ENCODE measurements at places on chromosomes 5 and 9. TPM values are rescaled to one million over a fixed set of nuclear protein-coding genes. Genes with fewer than 3 reads are reported as not detected.

DNA sequence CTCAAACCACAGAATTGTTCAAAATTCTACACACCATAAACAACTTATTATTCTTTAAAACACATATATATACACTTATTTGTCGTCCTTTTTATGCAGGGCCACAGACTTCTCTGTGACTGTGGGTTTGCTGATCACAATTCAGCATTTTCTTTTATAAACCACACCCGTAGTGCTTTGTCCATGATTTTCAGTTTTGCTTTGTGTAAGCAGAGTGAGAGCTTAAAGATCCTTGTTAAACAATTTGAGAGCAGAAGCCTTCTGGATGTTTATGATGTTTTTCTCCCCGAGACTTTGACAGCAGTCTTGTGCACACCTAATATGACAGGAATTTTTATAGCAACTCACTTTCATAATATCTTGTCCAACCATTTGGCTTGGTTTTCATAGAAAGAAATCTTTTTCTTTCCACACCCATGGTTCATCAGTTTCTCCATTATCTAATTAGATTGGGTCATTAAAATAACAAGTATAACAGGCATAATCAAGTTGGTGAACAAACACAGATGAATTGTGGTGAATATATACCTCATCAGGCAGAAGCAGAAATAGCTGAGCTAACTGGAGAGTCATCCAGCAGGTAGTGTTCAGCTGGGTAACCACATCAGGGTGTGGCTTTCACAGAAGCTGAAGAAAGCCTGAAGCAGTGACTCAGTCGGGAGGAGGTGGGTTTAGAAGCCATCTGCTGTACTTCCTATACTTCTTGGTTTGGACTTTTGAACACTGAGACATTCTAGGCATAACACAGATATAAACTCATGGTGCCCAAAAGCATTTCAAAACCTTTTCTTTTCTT, 232.8 kb downstream of the DOCK8 start:
- no peaks in the 10 kb centered on the region for H3K27me3 ChIP-seq
- no peak overlapping the region for H3K27ac ChIP-seq
- no peak overlapping the region for H3K4me3 ChIP-seq
- no peaks in the 10 kb centered on the region for H3K4me1 ChIP-seq

- no peaks in the 10 kb centered on the region for H3K4me1 ChIP-seq
- H3K27me3 ChIP-seq, result no peaks in the 10 kb centered on the region
- DNase-seq, result no peak
- H3K36me3 ChIP-seq, result no peaks in the 10 kb centered on the region
- no peak overlapping the region for H3K4me3 ChIP-seq
- H3K27ac ChIP-seq, result no peak overlapping the region
Measured at GRCh38 chr9:105419816-105420597, 27.8 kb upstream of the FSD1L start.

GRCh38 chr5:150510460-150511263, 2.7 kb downstream of the NDST1 start:
- H3K4me3 ChIP-seq, result no peak overlapping the region
- H3K4me1 ChIP-seq, result peaks cover 38% of the 10 kb centered on the region
- no peak for DNase-seq
- H3K27ac ChIP-seq, result no peak overlapping the region
- H3K27me3 ChIP-seq, result no peaks in the 10 kb centered on the region
- H3K36me3 ChIP-seq, result no peaks in the 10 kb centered on the region

DNA sequence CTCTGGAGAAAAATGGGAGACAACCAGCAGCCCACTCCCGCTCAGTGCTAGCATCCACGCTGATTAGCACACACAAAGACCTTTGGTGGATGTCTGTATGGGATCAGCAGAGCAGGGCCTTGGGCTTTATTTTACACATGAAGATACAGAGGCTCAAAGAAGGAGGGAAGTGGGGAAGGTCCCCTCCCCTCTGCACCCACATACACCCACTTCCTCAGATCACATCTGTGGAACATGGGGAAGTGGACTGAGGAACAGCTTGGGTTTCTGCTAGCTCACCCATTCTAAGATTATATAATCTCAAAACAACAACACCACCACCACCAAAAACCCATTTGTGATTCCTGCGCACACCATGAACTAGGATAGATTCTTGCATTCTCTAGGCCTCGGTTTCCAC, 14.0 kb downstream of the GGTA1 start:
- no peak overlapping the region for H3K4me3 ChIP-seq
- no peaks in the 10 kb centered on the region for H3K27me3 ChIP-seq
- no peaks in the 10 kb centered on the region for H3K4me1 ChIP-seq
- H3K36me3 ChIP-seq, result no peaks in the 10 kb centered on the region
- H3K27ac ChIP-seq, result no peak overlapping the region
- DNase-seq, result no peak

- H3K4me1 ChIP-seq, result peaks cover 15% of the 10 kb centered on the region
- no peak for DNase-seq
- no peaks in the 10 kb centered on the region for H3K27me3 ChIP-seq
- no peak overlapping the region for H3K4me3 ChIP-seq
- H3K27ac ChIP-seq, result no peak overlapping the region
Measured at GRCh38 chr9:91162311-91162710, 199.4 kb downstream of the AUH start.

GRCh38 chr9:38372762-38373619, 19.5 kb upstream of the ALDH1B1 start:
- peaks cover 18% of the 10 kb centered on the region for H3K27me3 ChIP-seq
- H3K4me1 ChIP-seq, result no peaks in the 10 kb centered on the region
- no peak overlapping the region for H3K4me3 ChIP-seq
- no peak overlapping the region for H3K27ac ChIP-seq
- DNase-seq, result no peak
- H3K36me3 ChIP-seq, result no peaks in the 10 kb centered on the region

Gene CD72
- not detected for total RNA-seq

Gene SPINK6
- not detected for total RNA-seq

GRCh38 chr5:179153341-179153901, 93.2 kb downstream of the ZNF354C start:
- DNase-seq, result no peak
- no peaks in the 10 kb centered on the region for H3K36me3 ChIP-seq
- H3K4me1 ChIP-seq, result no peaks in the 10 kb centered on the region
- no peaks in the 10 kb centered on the region for H3K27me3 ChIP-seq

Gene CENPK
- total RNA-seq, result 50.7 TPM

GRCh38 chr5:45793638-45794532, 97.7 kb upstream of the HCN1 start:
- no peaks in the 10 kb centered on the region for H3K27me3 ChIP-seq
- DNase-seq, result no peak
- no peaks in the 10 kb centered on the region for H3K4me1 ChIP-seq
- H3K36me3 ChIP-seq, result no peaks in the 10 kb centered on the region
- no peak overlapping the region for H3K27ac ChIP-seq
- H3K4me3 ChIP-seq, result no peak overlapping the region

Gene TMEM141
- 43.2 TPM for total RNA-seq

GRCh38 chr9:18274693-18275092, 199.3 kb upstream of the ADAMTSL1 start:
- no peak overlapping the region for H3K4me3 ChIP-seq
- no peaks in the 10 kb centered on the region for H3K36me3 ChIP-seq
- peak; percentile 89 for DNase-seq

GRCh38 chr5:2182020-2182419, 299.3 kb upstream of the IRX4 start:
- DNase-seq, result no peak
- H3K4me1 ChIP-seq, result no peaks in the 10 kb centered on the region
- no peak overlapping the region for H3K27ac ChIP-seq
- no peak overlapping the region for H3K4me3 ChIP-seq

GRCh38 chr5:36897616-36898015, 21.0 kb downstream of the NIPBL start:
- H3K4me3 ChIP-seq, result no peak overlapping the region
- H3K27ac ChIP-seq, result no peak overlapping the region
- peaks cover 5% of the 10 kb centered on the region for H3K4me1 ChIP-seq
- H3K27me3 ChIP-seq, result no peaks in the 10 kb centered on the region
- peak; percentile 52 for DNase-seq
- no peaks in the 10 kb centered on the region for H3K36me3 ChIP-seq

Gene DNM1
- 2.9 TPM for total RNA-seq

Gene DRD1
- total RNA-seq, result not detected

Gene TMC1
- 1.5 TPM for total RNA-seq

- H3K4me3 ChIP-seq, result no peak overlapping the region
- no peak overlapping the region for H3K27ac ChIP-seq
- no peaks in the 10 kb centered on the region for H3K27me3 ChIP-seq
- H3K4me1 ChIP-seq, result no peaks in the 10 kb centered on the region
- H3K36me3 ChIP-seq, result peaks cover 12% of the 10 kb centered on the region
Measured at GRCh38 chr9:100307080-100307479, 45.7 kb downstream of the TEX10 start.

DNA sequence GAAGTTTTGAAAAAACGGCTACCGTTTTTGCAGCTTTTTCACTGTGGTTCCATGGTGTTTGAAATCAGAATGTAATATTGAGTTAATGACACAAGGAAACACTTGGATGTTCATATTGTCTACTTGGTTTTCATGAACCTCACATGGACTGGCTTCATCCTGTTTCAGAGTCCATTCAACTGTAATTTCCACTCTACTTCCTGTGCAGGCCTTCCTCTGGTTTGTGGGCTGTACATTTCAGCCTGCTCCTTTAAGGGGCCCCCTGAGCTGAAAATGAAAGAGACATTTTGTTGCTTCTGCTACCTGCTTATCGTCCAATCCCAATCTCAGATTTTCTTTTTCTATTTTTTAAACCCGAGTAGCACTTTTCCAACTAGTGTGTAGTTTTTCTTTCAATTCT, 41.8 kb upstream of the CDKN2B start:
- H3K4me3 ChIP-seq, result no peak overlapping the region
- no peaks in the 10 kb centered on the region for H3K36me3 ChIP-seq
- no peaks in the 10 kb centered on the region for H3K27me3 ChIP-seq

DNA sequence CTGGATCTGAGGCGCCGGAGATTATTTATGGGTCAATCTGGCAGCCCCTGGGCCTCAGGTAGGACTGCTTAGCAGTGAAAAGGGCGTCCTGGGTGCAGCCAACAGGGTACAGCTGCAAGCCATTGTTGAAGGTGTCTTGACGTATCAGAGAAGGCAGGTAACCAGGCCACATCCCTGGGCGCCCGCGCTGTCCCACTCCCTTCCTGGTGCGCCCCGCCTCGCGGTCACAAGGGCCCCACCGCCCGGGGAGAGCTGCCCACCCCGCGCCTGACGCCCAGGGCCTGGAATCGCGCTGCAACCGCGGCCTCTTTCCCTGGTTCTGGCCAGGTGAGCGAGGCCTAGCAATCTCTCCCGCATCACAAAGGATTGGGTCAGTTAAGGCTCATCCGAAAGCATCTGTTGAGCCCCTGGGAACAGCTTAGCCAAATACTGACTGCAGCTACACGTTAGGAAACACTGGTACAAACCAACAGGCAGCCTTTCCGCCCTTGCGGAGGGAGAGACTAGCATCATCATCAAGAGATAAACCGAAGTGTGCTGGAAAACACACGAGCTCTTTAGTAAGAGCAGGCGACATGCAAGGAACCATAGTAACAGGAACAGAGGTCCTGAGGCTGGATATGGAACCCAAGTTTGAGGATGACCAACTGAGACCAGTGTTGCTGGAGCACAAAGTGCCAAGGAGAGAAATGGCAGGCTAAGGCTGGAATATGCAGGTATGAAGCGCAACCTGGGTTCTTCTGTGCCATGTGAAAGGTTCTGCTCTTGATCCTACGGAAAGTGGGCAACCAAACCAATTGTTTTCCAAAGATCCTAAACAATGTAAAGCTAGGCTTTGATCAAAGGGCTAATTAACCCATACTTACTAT, 3.6 kb downstream of the RPS23 start:
- no peak overlapping the region for H3K4me3 ChIP-seq
- H3K36me3 ChIP-seq, result peaks cover 23% of the 10 kb centered on the region
- no peak overlapping the region for H3K27ac ChIP-seq
- DNase-seq, result no peak
- H3K4me1 ChIP-seq, result peaks cover 17% of the 10 kb centered on the region

DNA sequence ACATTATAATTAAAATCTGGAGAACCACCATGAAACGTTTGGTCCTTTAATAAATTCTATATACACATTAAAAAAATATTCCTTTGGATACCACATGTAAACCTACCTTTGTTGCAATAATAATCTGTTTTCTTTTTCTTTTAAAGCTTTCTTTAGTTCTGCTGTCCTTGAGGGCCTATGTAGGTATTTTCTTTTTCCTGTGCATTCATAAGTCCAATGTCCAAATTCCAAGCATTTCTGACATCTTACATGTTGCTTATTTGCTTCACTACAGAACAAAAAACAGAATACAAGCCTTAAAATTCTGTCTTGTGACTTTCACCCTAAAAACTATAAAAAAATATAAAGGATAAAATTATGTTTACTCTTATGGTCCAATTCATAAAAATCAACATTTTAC, 19.7 kb downstream of the ZCCHC10 start:
- no peak overlapping the region for H3K4me3 ChIP-seq
- H3K27ac ChIP-seq, result no peak overlapping the region
- peaks cover 4% of the 10 kb centered on the region for H3K36me3 ChIP-seq
- no peaks in the 10 kb centered on the region for H3K27me3 ChIP-seq
- no peak for DNase-seq
- no peaks in the 10 kb centered on the region for H3K4me1 ChIP-seq

- no peaks in the 10 kb centered on the region for H3K4me1 ChIP-seq
- H3K36me3 ChIP-seq, result no peaks in the 10 kb centered on the region
- H3K27ac ChIP-seq, result no peak overlapping the region
- H3K4me3 ChIP-seq, result no peak overlapping the region
- DNase-seq, result no peak
Measured at GRCh38 chr5:55377810-55378209, 70.0 kb downstream of the MTREX start.

Gene PRDM9
- not detected for total RNA-seq

GRCh38 chr9:78663369-78663768, 366.4 kb downstream of the PSAT1 start:
- no peak for DNase-seq
- H3K27ac ChIP-seq, result no peak overlapping the region
- H3K27me3 ChIP-seq, result no peaks in the 10 kb centered on the region
- no peaks in the 10 kb centered on the region for H3K36me3 ChIP-seq

DNA sequence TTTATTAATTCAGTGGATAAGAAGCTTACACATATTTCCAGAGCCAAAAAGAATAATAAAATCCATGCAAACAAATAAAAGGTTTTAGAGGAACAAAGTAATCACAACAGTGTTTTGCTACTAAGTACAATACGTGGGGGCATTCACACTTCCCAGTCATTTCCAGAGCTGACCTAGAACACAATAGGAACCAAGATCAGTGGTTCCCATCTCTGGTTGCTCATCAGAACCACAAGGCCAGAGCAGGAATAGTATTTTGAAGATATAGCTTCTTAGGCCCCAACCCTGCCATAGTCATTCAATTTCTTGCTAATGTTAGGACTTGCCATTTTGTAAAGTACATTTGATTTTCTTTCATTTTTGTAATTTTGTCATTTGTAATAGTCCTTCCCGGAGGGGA, 215.4 kb downstream of the NR3C1 start:
- H3K4me1 ChIP-seq, result peaks cover 2% of the 10 kb centered on the region
- H3K27me3 ChIP-seq, result no peaks in the 10 kb centered on the region
- no peak for DNase-seq
- no peak overlapping the region for H3K4me3 ChIP-seq
- no peak overlapping the region for H3K27ac ChIP-seq
- H3K36me3 ChIP-seq, result no peaks in the 10 kb centered on the region

GRCh38 chr9:87564791-87565241, 67.1 kb downstream of the DAPK1 start:
- no peaks in the 10 kb centered on the region for H3K27me3 ChIP-seq
- no peak overlapping the region for H3K4me3 ChIP-seq
- no peak for DNase-seq
- no peak overlapping the region for H3K27ac ChIP-seq

GRCh38 chr5:107743373-107744000, 72.8 kb upstream of the EFNA5 start:
- H3K4me1 ChIP-seq, result no peaks in the 10 kb centered on the region
- no peaks in the 10 kb centered on the region for H3K27me3 ChIP-seq
- H3K36me3 ChIP-seq, result no peaks in the 10 kb centered on the region
- no peak overlapping the region for H3K27ac ChIP-seq
- H3K4me3 ChIP-seq, result no peak overlapping the region

Gene VCAN
- total RNA-seq, result 0.35 TPM
